Stimulated activated CD8-positive, alpha-beta memory T cell treated with anti-CD3 and anti-CD28 coated beads, Interleukin-7, amount 100 ng/mL, for 1 hour (primary cell): ENCODE measurements at places on chromosomes 7 and 10.

DNA sequence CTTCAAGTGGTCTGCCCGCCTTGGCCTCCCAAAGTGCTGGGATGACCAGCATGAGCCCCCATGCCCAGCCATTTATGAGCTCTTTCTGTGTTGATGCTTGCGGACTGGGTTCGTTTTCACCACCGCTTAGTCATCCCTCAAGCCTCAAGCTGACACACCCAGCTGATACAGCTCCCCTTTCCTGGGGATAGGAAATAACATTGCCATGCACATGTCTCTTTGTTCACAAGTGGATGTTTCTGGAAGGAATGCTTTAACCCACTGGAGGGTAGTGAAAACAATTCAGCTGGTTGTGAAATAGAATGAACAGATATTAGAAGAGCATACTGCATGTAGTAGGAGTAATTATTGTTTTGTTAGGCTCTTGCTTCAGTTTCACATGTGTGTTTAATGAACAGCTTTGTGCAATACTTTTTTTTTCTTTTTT, 8.5 kb upstream of the METTL27 start:
- DNase-seq: no peak

GRCh38 chr10:104069613-104070012, 16.1 kb downstream of the COL17A1 start:
- DNase-seq: no peak

- DNase-seq: no peak
Observed at GRCh38 chr10:119189811-119190282, 11.2 kb upstream of the PRDX3 start.

DNA sequence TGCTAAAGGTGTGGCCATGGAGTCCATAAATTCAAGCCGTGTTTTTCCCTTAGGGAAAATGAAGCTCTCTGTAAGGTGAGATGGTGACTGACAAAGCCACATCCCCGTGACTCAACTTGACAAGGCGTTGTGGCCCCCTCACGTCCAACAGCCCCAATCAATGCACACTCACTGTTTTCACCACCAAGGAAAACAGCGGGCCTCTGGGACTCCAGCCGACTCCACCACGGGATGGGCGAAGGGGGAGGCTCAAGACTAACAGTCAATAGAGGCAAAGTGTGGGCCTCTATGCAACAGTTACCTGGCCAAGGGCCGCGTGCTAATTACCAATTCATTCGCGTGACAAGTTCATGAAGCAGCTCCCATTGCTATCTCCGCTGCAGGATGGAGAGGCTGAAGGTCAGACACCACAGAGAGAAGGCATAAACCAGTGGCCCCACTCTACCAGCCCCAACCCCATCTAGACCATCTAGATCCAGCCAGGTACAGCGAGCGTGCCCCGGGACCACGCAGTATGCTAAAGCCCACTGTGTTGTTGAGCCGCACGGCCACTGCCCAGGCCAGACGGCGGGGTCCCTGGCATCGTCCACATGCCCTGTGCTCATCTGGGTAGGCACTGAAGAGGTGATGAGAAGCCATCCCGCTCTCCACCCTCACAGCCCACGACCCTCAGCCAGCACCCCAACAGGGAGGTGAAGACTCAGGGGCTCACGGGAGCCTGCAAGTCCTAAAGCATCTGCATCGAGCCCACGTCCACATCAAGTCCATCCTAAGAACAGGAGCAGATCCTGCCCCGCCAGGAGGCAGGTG, 76.1 kb downstream of the PROSER2 start:
- DNase-seq: no peak

- peak; percentile 2 for DNase-seq
Observed at GRCh38 chr10:110919971-110920881, 822 bp downstream of the SHOC2 start.

GRCh38 chr7:120833546-120833945, 24.4 kb downstream of the TSPAN12 start:
- DNase-seq: no peak

DNA sequence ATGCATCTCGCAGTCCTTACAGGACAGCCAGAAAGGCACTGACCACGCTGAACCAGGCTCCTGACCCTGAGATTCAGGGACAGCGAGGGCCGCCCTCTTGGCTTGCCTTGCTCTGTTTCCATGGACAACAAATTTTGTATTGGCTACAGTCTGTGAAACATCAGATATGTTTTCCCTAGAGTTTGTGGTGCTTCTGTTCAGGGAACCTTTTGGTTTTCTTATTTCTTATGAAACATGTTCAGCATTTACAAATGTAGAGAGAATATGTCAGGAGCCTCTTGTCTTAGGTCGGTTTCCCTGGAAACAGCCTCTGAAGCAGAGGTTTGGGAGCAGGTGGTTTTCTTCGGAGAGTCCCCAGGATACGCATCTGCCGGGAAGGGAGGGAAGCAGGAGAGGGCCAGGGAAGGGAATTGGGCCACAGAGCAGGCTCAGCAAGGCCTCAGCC, 260.1 kb downstream of the CCDC3 start:
- no peak for DNase-seq

GRCh38 chr7:16531707-16532106, 5.1 kb downstream of the LRRC72 start:
- DNase-seq: no peak

DNA sequence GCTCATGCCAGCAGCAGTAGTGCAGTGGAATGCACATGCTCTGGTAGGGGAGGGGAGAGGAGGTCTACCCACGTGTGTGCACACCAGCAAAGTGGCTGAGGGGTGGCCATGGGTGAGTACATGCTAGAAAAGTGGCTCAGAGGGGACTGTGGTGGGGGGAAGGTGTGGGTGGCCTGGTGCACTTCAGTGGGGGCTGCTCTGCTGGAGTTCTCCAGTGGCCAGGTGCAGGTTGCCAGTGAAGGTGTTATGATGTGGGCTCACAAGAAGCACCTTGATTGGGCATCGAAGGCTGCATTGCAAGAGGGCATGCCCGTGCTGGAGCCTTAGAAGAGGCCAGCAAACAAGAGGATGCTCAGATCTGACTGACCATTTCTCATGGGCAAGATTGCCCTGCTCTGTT, 613.6 kb upstream of the PHF14 start:
- DNase-seq: no peak

DNA sequence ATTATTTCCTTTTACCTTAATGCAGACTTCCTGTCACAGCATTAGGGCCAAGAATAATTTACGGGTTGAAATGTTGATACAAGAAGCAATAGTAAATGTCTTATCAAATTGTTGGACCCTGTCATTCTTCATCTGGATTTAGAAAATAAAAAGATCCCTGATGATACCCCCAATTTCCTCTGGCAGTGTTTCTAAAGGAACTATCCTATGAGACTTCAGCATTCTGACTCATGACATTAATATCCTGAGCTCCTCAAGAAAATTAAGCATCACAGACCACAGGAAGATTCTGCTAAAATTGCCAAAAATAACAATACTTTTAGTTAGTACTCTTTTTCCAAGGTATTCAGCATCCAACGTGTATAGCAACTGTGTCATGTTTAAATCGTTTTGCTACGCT, 490.5 kb upstream of the ANKRD30A start:
- DNase-seq: no peak

GRCh38 chr10:70357565-70357964, 24.9 kb downstream of the LRRC20 start:
- no peak for DNase-seq

DNA sequence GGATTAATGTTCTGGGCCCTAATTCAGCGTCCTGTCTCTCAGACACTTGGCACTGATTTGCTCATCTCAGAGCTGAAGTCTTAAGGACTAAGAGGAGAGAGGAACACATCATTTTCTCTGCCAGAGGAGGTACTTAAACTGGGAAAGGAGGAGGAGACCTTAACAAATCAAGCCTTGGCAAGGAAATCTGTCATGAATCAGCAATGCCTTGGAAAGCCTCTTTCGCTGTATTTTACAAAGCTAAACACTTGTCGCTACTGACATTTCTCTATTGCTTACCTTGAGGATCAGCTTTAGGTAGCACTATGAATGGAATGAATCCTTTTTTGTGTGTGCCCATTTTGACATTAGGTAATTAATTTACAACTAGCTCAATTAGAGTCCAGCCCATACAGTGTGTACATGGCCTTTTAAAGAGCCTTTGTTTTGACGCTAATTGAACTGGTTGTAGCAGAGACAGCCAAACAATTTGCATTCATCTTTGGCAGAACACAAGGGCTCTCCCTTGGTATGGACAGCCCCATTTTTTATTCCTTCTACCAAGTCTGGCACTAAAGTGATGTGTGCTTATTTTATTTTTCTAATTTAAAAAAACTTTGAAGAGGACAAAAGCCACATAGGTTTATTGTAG, 37.4 kb downstream of the AUTS2 start:
- no peak for DNase-seq

DNA sequence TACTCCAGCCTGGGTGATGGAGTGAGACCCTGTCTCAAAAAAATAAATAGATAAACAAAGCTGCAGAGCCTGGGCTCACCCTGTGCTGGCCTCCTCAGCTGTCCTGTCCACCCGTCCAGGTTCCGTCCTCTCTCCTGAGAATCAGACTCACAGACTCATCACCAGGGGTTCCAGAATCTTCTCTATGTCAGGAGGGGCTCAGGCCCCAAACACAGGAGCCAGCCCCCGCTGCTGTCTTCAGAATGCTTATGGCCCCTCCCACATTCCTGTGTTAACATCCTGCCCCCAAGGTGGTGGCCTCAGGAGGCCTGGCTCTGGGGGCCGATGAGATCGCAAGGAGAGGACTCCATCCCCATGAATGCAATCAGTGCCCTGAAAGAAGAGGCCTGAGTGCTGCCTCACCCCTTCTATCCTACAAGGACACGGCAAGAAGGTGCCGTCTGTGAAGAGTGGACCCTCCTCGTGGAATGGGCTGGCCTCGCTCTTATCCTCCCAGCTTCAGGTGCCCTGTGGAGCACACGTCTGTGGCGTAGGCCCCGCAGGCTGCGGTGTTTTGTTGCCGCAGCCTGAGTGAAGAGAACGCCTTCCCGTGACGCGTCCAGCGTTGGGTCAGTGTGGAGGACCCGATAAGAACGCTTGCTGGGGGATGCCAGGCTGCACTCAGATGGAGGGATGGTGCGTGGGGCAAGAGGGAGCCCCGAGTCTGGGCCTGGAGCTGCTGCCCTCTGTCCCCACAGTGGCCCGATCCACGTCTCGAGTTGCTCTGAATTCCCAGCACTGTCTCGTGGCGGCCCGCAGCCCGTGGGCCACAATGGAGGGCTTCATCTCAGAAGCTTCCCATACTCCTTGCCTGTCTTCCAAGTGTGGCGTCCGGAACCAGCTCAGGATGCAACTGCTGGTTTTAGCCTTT, 77.1 kb downstream of the INPP5A start:
- DNase-seq: no peak

GRCh38 chr10:75012471-75012870, 99.0 kb upstream of the SAMD8 start:
- DNase-seq: no peak

- DNase-seq: no peak
Observed at GRCh38 chr10:71547312-71547711, 150.6 kb downstream of the CDH23 start.

GRCh38 chr7:36925691-36926090, 201.4 kb upstream of the AOAH start:
- no peak for DNase-seq

GRCh38 chr10:131767716-131768115, 133.1 kb upstream of the PPP2R2D start:
- no peak for DNase-seq

GRCh38 chr7:124655990-124656389, 109.6 kb downstream of the GPR37 start:
- DNase-seq: no peak

- DNase-seq: no peak
Observed at GRCh38 chr7:149872419-149873073, 1.2 kb upstream of the ATP6V0E2 start.

DNA sequence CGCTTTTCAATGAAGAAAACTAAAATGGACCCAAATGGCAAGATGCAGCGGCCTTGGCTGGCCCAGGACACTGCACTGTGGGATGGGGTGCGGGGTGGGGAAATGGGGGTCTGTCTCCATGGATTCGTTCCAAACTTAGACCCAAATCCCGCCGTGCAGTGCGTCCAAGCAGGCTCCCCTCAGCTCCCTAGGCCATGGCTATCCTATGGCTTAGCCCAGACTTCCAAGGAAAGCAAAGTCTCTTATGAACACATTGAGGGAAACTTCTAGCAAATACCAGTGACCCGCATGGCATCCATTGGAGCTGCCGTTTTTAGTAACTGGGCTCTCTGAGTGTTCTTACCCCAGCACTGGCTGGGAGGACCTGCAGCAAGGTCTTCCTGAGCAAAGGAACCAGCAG, 122.5 kb downstream of the EBF3 start:
- DNase-seq: no peak

- no peak for DNase-seq
Observed at GRCh38 chr10:29669149-29669548, 34.4 kb upstream of the SVIL start.

- DNase-seq: no peak
Observed at GRCh38 chr7:24812305-24812945, 55.2 kb upstream of the GSDME start.

- DNase-seq: no peak
Observed at GRCh38 chr7:16667355-16667754, 21.4 kb downstream of the BZW2 start.

GRCh38 chr10:58578366-58578765, 65.7 kb downstream of the BICC1 start:
- no peak for DNase-seq

DNA sequence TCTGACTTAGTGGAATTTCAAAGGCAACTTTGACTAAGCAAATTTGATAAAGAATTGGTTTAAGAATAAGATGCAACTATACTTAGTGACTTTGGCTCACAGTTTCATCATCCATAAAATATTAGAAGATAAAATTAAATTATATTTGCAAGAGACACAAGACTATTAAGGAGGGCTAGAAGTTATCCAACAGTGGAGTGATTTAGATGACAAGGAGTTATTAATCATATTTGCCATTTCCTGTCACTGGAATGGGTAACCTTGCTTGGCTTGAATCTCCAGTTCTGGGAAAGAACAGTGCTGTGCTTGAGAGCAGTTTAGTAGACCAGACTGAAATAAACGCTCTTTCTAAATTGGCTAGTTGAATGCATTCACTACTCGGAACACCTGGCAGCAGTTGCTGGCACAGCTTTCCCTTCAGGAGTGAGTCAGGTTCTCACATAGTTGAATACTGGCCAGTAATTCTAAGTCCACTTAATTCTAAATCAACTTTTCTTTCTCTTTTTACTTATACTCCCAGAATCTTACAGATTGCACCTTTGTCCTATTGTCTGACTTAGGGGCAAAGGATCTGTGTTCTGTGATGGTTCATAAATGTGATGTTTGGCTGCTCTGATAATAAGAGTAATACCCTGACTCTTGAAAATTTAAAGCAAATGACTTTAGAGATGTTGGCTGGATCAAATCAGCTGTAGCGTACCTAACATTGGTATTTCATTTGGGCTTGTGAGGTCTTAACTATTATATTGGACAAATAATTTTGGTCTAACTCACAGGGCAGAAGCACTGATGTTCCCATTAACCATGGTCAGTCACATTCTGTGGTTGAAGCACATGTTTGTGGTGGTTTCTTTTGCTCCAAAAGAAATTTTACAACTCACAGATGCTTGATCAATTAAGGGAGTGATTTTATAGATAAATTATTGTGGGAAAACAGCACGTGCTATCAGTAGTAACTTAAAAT, 16.6 kb downstream of the STMP1 start:
- no peak for DNase-seq

- DNase-seq: no peak
Observed at GRCh38 chr10:100651916-100652315, 93.5 kb upstream of the PAX2 start.

GRCh38 chr10:104809288-104810090, 168.4 kb downstream of the SORCS3 start:
- DNase-seq: no peak

GRCh38 chr10:114412907-114413797, 8.8 kb upstream of the AFAP1L2 start:
- no peak for DNase-seq

GRCh38 chr7:16660702-16661464, 14.9 kb downstream of the BZW2 start:
- no peak for DNase-seq
